Ureter (tissue), 1 donor: ENCODE measurements at places on chromosomes 2 and 18. TPM values are rescaled to one million over a fixed set of nuclear protein-coding genes. Genes with fewer than 3 reads are reported as not detected.

HDAC4 gene
- total RNA-seq = 86.9 TPM

SPATA3 gene
- total RNA-seq = not detected

CD8B2 gene
- 0.65 TPM for total RNA-seq

DSG4 gene
- not detected for total RNA-seq

MARCO gene
- total RNA-seq = 4.8 TPM

MC4R gene
- not detected for total RNA-seq

GKN1 gene
- not detected for total RNA-seq

RAB3GAP1 gene
- 61.6 TPM for total RNA-seq

TDRD15 gene
- total RNA-seq = 0.10 TPM

DDX1 gene
- 98.2 TPM for total RNA-seq

GRCh38 chr2:56784046-56784445, 600.3 kb downstream of the CCDC85A start:
- DNase-seq = no peak

DNA sequence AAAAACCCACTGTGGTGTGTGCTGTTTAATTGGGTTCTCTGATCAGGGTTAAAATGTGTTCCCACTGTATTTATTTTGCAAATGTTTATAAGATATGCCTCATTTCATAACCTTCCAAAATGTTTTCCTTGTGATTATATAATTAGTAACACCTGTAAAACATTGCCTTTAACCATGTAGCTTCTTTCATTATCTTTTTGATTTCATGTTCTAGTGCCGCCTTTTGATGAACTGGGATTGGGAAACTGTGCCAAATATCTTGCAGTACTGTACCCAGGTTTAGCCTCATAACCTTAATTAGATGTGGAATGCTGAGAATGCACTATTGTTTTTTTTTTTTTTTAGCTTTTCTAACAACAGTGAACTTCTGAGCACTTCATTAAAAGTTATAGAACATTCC, 96.9 kb downstream of the TANC1 start:
- no peak for DNase-seq

- no peak for DNase-seq
These were observed 26.9 kb upstream of the GLS start for GRCh38 chr2:190853531-190854383.

- peak; percentile 81 for DNase-seq
These were observed at the start of gene RAB31 for GRCh38 chr18:9708057-9708433. RAB31 (plus strand) TSS chr18:9708301; CDS start chr18:9708406, 105 bp downstream.

DNA sequence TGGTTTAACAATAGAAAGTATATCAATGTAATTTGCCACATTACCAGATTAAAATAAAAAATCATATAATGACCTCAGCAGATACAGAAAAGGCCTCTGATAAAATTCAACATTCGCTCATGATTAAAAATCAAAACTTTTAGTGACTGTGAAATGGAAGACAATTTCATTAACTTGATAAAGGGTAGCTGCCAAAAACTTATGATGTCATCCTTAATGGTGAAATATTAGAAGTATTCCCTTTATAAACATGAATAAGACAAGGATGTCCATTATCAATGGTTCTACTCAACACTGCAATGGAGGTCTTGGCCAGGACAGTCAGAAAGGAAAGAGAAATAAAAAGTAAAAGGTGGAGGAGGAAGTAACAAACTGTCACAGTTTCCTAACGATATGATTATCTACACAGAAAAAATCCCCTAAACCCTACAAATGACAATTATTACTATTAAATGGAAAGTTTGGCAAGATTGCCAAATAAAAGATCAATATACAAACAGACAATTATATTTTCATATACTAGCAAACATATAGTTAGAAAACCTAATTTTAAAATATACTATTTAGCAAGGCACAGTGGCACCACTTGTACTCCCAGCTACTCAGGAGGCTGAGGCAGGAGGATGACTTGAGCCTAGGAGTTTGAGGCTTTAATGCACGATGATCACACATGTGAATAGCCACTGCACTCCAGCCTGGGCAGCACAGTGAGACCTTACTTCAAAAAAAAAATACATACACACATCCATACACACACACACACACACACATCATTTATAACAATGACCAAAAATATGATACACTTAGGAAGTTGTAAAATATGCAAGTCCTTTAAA, 12.8 kb downstream of the METTL8 start:
- no peak for DNase-seq

DNA sequence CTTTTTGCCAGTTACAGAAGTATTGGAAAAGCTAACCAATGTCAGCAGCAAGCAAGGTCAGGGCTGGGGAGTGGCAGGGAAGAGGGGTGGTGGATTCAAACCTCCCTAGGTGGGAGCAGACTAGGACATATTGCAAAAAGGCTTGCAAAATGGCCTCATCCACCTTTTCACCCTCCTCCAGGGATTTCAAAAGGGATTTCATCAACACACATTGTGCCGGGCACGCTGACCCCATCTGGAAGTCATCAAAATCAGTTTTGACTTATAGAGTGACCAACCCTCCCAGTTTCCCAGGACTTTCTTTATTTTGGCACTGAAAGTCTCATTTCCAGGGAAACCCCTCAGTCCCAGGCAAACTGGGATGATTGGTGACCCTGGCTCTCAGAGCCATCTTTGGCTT, 94.7 kb downstream of the BIN1 start:
- DNase-seq = no peak

DNA sequence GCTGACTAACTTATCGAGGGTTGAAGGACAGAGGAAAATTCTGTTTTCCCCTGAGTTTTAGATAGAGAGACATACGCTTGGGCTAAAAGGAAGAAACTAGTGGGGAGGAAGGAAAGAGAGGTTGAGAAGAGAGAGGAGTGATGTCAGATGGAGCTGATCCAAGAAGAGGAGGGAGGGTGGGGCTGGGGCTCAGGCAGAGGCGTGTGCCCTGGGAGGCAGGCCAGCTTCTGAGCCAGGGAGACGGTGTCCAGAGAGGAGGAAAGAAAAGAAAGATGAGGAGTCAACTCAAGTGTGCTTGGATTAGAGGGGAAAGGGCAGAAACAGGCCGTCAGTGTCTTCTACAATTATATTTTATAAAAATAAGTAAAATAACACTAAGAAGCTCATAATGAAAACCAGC, 56.2 kb downstream of the EMILIN2 start:
- peak; percentile 71 for DNase-seq

- DNase-seq = no peak
These were observed 214.2 kb downstream of the MREG start for GRCh38 chr2:215799194-215799593.

DNA sequence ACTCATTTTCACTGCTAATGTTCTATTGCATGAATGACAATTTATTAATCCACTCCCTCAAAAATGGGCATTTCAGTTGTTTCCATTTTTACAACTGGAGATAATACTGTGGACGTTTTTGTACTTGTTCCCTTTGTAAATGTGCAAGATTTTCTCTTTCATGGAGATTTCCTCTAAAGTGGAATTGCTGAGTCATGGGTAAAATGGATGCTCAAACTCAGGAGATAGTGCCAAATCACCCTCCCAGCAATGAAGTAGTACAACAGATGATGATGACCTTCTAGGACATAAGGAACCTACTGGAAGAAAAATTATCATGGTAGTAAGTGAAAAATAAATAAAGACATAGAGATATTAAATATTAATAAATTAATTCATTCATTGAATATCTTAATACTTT, 460.8 kb upstream of the CHST9 start:
- DNase-seq = no peak

- no peak for DNase-seq
These were observed 70.2 kb downstream of the CDCA7 start for GRCh38 chr2:173424886-173425285.

DNA sequence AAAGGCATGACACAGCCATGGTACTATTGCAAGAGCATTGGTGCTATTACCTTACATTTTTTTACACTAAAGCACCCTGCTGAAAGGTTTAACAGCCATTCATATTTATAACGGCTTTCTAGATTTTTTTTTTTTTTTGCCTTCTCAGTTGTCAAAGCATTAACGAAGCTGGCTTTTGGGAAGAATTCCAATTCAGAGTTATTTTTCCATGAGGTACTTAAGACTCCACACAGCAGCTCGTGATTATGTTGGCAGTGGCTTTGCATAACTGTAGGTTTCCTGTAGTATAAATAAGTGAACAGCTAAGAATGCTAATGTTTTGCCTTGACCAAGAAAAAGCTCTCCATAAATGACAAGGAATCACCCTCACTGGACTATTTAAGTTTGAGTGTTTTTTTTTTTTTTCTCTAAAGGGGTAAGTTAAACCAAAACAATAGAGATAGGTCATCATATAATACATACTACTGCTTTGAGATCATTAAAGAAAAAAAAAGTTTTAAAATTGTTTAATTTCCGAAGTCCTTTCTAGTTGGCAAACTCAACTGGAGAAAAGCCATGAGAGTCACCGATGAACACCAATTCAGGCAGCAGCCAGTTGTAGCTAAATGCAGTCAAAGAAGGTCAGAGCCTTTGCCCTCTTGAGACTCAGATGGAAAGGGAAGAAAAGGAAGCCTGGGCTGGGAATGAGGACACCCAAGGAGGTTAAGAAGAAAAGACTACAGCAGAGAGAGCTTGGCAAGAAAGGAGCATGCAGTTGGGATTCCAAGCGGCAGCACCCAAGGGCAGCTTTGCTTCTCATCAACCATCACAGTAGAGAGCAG, 187.4 kb upstream of the NCKAP5 start:
- DNase-seq = no peak

DNA sequence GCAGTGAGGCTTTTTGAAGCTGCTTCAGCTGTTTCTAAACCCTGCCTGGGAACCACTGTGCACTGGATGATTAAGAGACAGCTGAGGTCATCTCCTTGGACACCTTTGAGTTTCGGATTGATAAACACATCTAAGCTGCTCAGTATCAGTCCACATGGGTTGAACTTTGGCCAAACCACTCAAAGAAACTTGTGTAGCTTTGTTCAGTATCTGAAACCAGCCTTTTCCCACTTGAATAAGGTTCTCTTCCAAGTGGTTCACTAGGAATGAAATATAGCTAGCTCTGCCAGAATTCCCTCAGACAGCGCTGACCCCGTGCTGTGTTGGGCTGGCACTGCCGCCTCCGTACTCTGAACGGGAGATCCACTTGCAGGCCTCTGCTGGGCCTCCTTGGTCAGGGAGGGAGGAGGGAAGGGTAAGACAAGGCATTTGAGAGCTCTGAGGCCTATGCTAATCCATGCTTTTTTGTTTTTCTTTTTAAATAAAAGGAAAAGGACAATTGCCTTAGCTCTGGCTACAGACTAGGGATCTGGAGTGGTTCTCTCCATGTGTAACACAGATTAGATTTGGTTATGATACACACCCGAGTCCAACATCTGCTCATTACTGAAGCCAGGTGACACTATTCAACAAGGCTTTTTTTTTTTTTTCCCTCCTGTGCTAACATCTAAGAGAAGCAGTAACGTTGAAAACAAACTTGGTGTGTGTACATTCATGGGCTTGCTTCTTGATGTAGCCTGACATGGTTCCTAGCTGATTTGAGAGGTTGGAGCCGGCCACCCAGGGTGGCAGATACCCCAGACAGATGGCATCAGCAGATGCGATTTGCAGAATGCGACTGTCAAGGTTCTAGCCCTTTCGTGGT, 67.7 kb downstream of the NCK2 start:
- no peak for DNase-seq

- no peak for DNase-seq
These were observed 64.3 kb downstream of the KIAA1328 start for GRCh38 chr18:36893227-36893626.
